Activated naive CD4-positive, alpha-beta T cell (primary cell): ENCODE measurements at places on chromosomes 3 and 15.
A peak's percentile ranks its signal among the peaks of the same experiment; 100 is the strongest.

DNA sequence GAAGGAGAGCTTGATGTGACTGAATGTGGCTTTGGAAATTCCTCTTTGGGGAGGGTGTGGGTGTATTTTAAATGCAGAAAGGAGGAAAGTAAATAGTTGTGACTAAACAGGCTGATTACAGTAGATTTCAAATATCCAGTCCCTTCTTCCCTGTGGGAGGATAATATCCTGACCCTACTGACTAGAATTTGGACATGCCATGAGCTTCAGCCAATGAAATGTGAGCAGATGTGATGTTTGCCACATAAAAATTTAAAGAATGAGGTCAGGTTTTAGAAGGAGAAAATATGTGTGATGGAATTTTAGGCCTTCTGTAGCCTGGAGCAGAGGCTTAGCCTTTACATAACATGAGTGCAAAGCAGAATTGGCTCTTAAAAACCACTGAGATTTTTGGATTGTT is 1218.9 kb downstream of the ROBO2 start:
- DNase-seq, result no peak

GRCh38 chr15:63080634-63081250 is 38.2 kb downstream of the TPM1 start:
- no peak for DNase-seq

- DNase-seq, result no peak
Measured at GRCh38 chr15:36814105-36814504, 234.7 kb downstream of the CDIN1 start.

DNA sequence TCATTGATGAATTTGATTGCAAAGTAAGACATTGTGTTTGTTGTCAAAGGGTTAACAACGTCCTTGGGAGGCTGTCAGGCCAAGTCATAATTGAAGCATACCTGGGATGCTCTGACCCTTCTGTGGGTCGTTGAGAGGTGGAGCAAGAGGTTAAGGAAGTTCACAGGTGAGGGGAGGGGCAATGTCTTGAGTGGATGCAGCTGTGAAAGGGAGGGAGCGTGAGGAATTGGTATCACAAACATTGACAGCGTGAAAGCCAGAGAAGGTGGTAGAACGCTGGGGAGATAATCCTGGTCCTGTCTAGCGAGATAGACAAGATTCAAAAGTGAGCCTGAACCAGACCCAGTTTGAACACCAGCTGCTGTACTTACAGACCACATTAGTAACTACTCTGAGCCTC is 79.4 kb downstream of the HES1 start:
- no peak for DNase-seq

DNA sequence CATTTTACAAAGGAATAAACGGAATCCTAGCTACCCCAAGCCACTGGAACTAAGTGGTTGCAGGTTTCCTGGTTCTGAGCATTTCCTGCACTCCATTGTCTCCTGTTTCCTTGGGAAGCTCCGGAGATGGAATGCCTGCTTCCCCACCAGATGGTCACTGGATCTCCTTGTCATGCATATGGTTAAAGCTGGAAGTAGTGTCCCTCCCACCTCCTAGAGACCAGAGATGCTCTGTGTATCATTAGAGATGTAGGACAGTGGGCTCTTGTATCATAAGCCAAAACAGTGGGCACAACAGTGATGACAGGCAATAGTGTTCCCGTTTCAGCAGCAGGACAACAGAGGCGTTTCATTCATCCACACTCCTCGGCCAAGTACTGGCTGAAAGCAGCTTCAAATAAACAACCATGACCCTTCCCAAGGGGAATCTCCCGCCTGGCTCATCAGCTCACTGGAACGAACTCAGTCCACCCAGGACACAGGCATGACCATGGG is 136.2 kb upstream of the EIF1B start:
- no peak for DNase-seq

DNA sequence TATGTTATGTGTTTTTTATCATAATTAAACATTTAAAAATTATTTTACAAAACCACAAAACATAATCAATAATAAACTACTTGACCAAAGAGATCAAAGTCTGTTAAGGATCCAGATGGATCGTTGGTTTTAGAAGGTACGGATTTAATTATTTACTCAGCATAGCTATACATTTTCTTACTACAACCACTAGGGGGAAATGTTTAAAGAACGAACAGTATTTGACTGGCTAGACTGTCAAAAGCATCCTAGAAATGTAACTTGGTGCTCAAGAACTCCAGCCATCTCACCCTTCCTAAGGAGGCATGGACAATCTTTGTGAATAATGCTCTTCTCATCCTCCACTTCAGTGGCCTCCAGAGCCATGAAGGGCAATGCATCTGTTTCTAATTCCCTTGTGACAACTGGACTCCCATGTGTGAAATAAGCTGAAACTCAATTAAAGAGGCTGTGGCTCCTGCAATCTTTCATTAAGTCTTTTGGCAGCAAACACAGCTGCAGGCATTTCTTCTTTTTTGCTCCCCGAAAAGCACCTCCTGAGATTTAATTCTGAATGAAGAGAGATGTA is 94.7 kb upstream of the TUSC7 start:
- DNase-seq, result no peak

- DNase-seq, result no peak
Measured at GRCh38 chr15:43953402-43953801, 126.6 kb downstream of the WDR76 start.

DNA sequence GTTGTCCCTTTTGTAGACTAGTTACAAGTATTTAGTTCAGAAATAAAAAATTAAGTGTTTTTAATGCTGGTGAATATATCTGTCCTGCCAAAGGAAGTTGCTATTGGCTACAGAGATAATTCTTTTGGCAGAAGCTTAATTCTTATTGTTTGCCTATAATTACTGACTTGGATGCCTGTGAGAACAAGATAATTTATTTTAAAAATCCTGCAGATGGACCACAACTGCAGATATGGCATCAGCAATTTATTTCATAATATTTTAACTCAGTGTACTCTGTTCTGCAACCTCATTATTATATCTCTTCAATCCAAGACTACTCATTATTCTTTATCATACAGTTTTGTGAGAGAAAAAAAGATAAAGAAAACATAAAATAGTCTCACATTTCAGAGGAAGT is 789.8 kb downstream of the NAALADL2 start:
- no peak for DNase-seq

- DNase-seq, result no peak
Measured at GRCh38 chr15:76160426-76161152, 100.8 kb downstream of the TMEM266 start.

- DNase-seq, result no peak
Measured at GRCh38 chr3:122081543-122082247, 26.5 kb downstream of the CD86 start.

- no peak for DNase-seq
Measured at GRCh38 chr3:66338927-66339326, 118.1 kb downstream of the SLC25A26 start.

DNA sequence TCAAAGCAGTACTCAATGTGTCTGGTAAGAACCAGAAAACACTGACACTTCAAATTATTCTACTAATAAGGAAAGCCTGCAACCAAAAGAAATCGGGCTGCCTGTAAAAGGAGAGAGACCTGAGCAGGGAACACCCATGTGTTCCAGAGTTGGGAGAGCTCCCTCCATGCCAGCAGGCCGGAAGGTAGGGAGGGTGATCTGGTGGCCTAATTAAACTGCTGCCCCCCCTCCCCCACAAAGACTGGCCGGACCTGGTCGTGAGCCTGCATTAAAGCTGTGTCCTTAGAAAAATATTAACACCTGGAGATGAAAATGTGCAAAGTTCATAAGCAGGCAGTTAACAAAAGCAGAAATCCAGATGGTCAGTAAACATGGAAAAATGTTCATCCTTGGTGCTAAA is 170.6 kb upstream of the BHLHE40 start:
- no peak for DNase-seq

DNA sequence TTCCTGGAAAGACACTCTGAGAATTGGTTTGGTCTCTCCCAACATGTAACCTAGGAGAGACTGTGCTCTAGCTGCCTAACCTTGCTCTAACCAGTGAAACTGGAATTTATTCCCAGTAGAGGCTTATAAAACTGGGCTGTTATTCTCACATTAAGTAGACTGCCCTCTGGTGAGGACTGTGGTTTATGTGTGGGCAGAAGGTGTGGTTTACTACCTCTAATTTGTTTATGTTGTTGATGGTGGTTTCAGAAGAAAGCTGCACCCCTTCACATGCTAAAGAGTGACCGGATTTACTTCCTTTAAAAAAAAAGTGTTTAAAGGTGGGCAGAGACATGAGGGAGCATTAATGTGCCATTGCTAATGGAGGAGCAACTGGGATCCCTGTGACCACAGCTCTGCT is 273.2 kb downstream of the MECOM start:
- DNase-seq, result no peak

- DNase-seq, result no peak
Measured at GRCh38 chr3:141707741-141708203, 30.3 kb upstream of the RNF7 start.

DNA sequence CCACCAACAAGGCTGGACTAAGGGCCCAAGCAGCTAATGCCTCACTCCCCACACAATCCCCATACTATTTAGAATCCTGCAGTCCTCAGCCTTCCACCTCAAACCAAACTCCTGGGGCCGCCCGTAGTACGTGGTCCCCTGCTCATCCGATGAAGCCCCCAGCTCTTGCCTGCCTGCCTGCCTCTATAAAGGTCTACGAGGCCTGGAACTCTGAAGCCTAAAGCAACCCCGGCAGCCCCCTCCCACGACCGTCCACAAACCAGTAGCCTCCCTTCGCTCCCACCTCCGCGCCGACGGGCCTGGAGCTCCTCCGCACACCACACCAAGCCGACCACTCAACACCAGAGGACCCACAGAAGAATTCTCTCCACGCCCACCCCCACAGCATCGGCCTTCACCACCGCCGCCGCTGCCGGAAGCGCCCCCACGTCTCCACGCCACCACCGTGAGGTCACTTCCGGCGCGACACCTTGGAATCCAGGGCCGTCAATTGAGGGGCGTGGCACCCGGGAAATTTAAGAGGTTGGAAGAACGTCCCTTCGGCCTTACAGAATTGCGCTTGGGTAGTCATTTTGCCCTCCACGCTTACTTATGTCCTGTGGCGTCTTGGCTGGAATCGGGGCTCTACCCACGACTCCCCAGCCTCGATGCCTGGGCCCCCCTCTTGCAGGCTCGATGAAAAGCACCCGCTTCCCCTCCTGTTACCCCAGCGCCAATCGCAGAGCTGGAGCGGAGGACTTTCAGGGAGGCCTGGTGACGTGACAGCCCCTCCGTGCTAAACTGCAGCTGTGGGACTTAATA is at the start of gene EDC3:
Gene EDC3 (minus strand): TSS at position 428 of the 801 bp plus-strand sequence. CDS start 20,900 bp downstream, outside the sequence.
- DNase-seq, result peak; percentile 75

DNA sequence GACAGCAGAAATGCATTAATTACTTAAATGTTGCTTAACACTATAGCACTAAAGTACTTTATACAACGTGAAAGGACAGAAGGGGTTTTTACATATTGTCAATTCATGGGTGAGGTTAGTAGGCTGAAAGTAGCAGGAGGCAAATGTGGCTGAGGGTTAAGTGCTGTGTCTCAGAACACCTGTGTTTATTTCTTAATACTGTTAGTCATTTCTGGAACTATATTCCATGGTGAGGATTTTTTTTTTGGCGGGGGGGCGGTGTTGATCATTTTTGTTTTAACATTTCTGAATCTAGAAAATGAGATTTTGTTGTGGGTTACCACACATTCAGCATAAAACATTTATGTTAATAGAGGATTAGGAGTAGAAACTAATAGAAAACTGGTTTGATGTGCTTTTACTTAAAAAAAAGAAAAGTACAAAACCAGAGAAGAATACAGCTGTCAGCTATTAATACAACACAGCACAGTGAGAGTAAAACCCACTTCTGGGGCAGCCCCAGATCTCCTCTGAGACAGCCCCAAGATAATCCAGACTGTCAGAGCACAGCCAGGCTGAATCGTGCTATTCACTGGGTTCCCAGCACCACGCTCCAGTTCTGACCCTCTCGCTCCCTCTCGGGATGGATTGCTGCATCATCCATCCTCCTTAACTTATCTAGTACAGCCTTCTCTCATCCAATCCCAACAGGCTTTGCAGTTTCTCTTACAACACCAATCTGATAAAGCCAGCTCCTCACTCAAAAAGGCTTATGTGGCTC is 307.7 kb downstream of the TUSC7 start:
- DNase-seq, result no peak

DNA sequence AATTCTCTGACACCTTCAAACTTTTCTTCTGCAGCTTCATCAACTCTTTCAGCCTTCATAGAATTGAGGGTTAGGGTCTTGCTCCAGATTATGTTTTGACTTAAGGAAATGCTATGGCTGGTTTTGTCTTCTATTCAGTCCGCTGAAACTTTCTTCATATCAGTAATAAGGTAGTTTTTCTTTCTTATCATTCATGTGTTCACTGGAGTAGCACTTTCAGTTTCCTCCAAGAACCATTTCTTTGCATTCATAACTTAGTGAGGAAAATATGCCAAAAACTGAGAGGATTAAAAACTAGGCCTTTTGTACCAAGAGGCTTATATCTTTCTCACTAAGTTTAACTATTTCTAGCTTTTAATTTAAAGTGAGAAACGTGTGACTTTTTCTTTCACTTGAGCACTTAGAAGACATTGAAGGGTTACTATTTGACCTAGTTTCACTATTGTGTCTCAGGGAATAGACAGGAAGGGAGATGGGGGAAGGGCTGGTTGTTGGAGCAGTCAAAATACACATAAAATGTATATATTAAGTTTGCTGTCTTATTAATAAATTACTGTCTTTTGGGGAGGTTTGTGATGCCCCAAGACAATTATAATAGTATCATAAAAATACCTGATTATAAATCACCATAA is 1110.1 kb downstream of the TBL1XR1 start:
- DNase-seq, result no peak

DNA sequence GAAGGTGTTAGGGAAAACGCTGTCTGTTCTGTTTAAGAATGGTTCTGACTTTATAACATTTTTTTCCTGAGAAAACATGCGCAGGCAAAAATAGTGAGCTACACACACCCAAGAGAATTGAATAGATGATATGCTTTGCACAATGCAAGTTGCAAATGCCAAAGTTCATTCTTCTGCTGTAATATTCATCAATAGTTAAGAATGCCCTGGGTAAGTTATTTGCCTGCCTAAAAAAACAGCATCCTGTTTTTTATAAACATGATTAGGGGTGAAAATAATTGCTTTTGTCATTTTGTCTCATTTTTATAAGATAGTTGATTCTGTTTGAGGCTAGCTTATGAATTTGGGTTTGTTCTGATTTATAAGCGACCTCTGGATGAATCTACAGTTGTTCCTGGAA is 99.4 kb downstream of the DTWD1 start:
- DNase-seq, result no peak
